Fibroblast of skin of left biceps (primary cell): ENCODE measurements at places on chromosomes 13 and 19.

DNA sequence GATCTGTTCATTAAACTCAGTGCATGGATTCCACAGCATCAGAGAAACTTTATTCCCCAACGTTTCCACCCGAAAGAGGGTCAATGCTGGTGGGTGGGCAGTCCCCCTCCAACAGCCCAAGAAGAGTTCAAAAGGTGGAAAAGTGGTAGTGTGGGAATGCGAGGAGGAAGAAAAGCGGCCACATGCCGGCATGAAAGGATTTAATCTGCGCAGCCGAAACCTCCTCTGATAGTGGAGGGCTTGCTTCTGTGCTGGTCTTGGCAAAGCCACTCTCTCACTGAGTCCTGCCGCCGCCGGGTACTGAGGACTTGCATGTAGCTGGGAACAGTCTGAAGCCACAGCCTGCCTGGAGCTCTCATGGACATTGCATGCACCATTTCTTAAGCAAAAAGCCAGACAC lies 136.2 kb upstream of the ZNF536 start:
- no peak for DNase-seq

- no peak for DNase-seq
These were observed 27.1 kb downstream of the ANKRD10 start for GRCh38 chr13:110887597-110888333.

- DNase-seq, result no peak
These were observed 916.4 kb downstream of the UQCRFS1 start for GRCh38 chr19:28296506-28296905.

DNA sequence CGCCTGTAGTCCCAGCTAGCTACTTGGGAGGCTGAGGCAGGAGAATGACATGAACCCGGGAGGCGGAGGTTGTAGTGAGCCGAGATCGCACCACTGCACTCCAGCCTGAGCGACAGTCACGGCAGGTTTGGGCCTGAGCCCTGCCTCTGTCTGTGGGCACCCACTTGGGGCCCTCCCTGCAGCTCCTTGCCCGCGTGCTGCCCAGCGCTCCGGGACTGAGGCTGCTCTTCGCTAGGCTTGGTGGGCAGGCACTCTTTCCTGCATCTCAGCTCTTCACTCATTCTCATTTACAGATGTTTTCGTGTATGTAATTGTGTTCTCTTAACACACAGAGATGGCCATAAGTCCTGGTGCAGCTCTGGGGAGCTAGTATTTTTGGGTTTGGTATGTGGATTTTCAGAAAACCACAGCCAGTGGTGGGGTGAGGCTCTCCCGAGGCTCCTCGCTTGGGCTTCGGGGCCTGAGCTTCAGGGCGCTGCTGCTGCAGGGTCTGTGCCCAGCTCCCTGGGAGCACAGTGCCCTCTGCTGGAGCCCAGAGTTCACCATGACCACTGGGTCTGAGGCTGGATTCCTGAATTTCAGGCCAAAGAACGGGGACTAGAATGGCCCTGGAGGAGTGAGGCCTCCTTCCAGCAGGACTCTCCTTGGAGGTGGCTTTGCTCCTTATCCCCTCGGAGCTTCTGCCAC lies 15.2 kb downstream of the UPF1 start:
- peak; percentile 52 for DNase-seq

DNA sequence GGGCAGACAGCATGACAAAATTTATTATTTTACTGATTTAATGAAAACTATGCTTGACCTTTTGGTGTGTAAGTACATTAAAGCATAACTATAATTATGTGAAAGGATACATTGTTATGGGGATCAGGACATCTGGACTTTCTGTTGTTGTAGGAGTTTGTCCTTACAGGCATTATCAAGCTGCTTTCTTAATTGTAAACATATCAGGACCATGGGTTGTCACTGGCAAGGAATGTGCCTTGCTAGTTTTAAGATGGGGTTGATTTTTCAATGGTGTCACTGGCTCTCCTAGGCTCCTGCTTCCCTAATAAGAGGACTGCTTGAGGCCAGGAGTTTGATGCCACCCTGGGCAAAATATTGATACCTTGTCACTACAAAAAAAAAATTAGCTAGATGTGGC lies 32.6 kb downstream of the KBTBD6 start:
- no peak for DNase-seq

DNA sequence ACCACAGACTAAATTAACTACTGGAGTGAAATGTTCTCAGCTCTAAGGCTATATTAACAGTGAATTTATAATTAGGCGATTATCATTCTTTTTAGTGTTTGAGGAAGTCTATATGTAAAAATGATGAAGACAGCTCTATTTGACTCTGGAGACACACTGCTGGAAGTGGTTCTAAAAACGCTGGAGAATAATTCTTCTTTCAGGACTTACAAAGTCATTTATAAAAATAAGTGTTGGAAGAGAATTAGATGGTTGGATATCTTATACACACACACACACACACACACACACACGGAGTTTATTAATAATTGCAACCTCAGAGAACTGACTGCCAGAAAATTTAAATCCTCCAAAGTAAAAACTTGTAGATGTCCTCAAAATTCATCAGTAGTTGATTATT lies 1171.3 kb downstream of the EFNB2 start:
- DNase-seq, result no peak

DNA sequence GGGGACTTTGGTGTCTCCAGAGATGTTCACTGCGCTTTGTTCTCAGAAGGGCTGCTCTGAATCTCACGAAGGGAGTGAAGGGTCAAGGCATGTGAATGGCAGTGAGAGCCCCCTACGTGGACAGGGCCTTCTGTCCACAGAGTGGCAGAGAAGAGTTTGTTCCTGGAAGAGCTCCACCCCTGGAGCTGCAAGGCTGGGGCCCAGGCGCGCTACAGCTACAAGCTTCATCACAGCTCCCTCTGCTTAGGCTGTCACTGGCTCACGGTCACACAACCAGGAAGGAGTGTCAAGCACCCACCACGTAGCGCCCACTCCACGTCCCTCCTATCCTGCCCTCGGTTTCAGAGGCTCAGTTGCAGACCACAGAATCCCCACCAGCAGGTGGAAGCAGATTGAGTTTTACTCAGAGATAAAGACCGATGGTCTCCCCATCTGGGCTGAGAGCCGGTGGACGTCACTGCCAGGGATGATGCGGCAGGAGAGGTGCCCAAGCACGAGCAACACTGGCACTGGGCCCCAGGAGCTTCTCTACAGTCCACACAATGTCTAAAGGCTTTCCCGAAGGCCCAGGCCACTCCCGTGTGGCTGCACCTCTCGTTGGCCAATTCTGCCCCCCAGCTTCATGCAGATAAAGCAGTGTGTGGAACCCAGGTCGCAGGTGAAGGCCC lies 23.0 kb upstream of the TFDP1 start:
- no peak for DNase-seq

DNA sequence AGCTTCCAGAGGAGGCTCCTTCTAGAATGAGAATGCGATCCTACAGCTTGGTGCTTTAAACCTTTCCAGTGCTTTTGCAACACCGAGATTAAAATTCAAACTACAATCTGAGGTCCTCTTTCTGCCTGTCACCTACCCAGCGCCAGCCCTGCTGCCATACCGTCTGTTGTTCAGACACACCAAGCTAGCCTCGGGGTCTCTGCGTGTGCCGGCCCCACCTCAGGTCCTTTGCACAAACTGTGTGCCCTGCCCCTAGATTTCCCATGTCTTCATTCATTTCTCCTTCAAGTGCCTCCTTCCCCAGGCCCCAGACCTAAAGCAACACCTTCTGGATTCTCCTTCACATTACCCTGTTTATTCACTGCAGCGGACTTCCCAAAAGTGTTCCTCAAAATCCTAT lies 11.1 kb downstream of the HSH2D start:
- no peak for DNase-seq

DNA sequence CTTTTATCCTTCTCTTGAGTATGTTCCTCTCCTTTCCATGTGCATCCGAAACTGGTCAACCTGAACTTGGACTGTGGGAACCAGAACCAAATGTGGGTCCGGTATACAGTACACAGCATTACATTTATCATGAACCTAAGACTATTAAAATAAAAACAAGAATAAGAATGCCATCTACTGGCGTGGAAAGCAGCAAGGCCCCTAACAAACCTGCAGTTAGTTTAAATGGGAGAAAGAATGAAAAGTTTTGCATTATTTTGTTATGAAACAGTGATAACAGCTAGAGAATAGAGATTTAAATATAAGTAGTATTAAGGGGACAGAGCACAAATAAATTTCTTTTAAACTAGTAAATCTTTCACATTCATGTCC lies 159.5 kb downstream of the RBM26 start:
- DNase-seq, result no peak

GRCh38 chr13:38210928-38211596 lies 138.6 kb upstream of the UFM1 start:
- DNase-seq, result no peak

DNA sequence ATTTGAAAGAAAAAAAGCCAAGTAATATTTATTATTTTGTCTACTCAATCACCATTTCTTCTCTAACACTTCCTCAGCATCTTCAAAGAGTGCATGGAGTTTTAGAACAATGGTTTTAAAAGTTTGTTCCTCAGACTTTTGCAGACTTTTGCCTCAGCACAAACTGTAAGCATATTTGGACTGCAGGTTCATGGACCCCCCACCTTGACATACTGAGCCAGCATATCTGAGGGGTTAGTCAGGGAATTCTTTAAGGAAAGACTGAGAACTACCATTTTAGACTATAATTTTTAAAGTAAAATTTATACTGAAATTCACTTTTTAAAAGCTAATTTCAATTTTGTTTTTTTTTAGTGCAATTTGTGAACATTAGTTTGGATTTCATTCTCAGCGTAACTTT lies 1676.8 kb upstream of the PCDH20 start:
- DNase-seq, result no peak
